ENCODE measurements at places on chromosomes 5 and 9.

DNA sequence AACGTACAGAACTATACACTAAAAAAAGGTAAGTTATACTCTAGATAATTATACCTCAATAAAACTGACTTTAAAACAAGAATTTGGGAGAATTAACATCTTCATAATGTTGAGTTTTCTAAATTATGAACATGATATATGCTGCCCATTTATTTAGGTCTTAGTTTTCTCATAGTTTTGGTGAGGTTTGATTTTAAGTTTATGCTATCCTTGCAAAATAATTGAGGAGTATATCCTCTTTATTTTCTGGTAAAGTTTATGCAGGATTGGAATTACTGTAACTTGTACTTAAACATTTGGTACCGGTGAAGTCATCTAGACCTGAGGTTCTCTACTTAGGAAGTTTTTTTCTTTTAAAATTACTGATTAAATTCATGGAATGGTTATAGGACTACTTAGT lies 38.9 kb upstream of the RNU6ATAC start:
- DNase-seq = no peak

DNA sequence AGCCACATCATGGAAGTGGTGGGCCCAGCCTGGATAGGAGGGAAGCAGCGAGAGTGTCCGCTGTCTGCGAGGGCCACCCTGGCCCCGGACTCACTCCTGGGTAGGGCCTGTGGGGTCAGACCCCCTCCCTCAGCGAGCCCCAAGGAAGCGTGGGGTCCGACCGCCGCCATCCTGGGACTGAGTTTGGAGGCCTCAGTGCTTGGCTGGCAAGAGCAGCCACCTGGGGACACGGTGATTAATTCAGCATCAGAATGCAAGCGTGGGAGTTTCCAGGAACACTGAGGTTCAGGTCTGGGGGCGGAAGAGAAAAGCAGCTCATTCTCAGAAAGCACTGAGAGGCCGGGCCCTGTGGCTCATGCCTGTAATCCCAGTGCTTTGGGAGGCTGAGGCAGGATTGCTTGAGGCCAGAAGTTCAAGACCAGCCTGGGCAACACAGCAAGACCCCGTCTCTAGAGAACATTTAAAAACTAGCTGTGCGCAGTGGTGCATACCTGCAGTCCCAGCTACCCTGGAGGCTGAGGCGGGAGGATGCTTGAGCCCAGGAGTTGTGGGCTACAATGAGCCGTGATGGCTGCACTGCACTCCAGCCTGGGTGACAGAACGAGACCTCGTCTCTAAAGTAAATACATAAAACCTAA lies 18.3 kb upstream of the CAMSAP1 start:
- DNase-seq = peak; percentile 84

- DNase-seq = no peak
These were observed 500.7 kb downstream of the SPATA31D1 start for GRCh38 chr9:82489201-82489821.

GRCh38 chr5:57225553-57225952 lies 51.7 kb downstream of the GPBP1 start:
- DNase-seq = no peak

Data from activated CD4-positive, alpha-beta T cell treated with anti-CD3 and anti-CD28 coated beads, Interleukin-2, amount 50 U/mL, for 48 hours (primary cell).